Neural crest cell (in vitro differentiated cells): ENCODE measurements at places on chromosomes 5 and 9. TPM values are rescaled to one million over a fixed set of nuclear protein-coding genes. Genes with fewer than 3 reads are reported as not detected.

DNA sequence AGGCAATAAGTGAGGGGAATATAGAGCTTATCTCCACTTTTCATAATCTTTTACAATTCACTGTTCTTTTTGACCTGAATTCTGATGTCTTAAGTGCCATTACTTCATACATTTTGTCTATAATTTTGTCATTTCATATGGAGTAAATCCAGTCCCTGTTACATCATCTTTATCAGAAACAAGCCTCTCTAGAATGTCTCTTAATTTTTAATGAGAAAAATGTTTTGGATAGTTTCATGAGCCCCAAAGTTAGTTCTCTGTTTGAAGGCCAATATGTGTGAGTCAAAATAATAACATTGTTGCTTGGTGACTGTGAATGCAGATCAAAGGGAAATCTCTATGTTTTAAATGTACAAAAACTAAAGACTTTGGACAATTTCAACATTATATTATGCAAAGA is 329.6 kb upstream of the ARRDC3 start:
- no peak for DNase-seq

GRCh38 chr9:101409079-101409477 is 10.4 kb downstream of the ZNF189 start:
- DNase-seq, result no peak

DNA sequence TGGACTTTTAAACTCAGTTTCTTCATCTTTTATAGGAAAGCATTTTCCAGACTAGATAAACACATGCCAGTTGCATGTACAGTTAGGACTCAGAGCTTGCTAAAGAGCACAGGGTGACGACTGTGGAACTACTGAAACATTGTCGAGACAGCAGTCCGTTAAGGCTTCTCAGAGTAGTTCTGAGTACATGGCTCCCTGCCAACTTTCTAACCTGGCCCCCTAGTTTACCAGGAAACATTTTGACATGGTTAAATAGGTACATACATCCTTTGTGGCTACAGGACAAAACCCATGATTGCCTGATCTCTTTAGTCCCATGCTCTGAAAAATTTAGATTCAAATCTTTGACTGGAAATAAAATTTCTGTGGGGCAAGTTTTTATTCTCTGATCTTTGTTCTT is 129.7 kb downstream of the SLF1 start:
- DNase-seq, result no peak

- no peak for DNase-seq
These were observed 10.6 kb upstream of the GLRA1 start for GRCh38 chr5:151935135-151935695.

Gene OR1Q1
- not detected in 2 replicates for total RNA-seq

DNA sequence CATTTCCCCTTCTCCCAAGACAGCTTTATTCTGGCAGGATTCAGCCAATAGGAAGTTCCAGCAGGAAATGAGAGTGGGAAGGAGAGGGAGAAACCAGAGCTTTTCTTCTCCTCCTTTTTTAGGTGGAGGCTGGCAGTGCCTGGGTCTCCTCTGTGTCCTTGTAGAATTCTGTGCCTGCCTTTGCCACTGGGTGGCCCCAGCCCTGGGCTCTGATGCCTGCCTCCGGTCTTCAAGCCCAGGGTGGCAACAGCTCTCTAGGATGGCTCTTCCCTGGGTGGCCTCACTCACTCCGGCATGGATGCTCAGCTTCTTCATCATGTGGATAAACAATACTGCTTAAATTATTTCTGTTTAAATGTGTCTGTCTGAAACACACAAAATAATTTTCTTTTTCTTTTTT is 694.8 kb downstream of the SEMA5A start:
- DNase-seq, result no peak

DNA sequence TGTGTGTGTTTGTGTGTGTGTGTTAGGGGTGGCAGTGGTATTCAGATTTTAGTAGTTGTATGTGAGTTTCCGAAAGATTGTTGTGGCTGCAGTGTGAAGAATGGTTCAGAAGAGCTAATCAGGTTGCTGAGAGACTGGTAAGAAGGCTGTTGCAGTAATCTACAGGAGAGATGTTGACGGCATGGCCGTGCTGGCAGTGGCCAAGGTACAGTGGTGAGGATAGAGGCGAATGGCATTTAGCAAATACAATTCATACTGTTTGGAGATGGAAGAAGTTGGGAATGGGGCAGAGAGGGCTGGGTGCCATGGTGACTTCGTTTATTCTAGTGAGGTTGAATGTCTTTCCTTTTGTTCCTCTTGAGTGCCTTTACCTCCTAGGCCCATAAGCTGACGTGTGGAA is 77.5 kb upstream of the SPATA31D4 start:
- DNase-seq, result no peak

- DNase-seq, result no peak
These were observed 187.5 kb downstream of the MED10 start for GRCh38 chr5:6190838-6191237.

GRCh38 chr9:4339357-4339756 is 39.5 kb upstream of the GLIS3 start:
- peak; percentile 62 for DNase-seq

Gene IGFBPL1
- total RNA-seq, result 58.9 and 63.8 TPM in 2 replicates

GRCh38 chr9:93903886-93904648 is 51.1 kb downstream of the BARX1 start:
- DNase-seq, result no peak

GRCh38 chr5:55994495-55994997 is at the start of gene IL6ST:
IL6ST (minus strand) TSS chr5:55994963; CDS start chr5:55976278, 18,685 bp downstream.
- no peak for DNase-seq

DNA sequence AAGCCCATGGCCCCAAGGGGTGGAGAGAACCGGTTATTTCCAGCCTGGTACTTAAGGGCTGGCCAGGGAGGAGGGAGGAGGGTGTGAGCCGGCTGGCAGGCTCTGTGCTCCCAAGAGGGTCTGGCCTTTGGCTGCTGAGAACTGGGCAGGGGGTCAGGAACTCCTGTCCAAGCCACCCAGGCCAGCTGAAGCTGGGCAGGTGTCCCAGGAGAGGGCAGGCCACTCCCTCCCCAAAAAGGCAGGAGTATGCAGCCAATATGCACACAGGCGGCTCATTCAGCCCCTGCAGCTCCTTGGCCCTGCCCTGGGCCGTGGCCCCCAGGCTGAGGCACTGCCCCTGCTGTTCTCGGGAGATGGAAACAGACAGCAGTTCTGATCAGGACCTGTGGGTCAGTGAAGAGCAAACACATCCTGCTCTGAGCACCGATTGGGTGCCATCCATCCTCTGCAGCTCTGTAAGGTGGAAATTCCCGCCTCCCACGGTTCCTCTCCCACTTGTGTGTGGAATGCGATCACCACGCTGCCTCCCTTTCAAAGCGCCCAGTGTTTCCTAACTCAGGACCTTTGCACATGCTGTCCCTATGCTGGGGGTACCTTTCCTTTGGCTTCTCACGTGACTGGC is 17.1 kb upstream of the KIF12 start:
- DNase-seq, result no peak

Gene FOXB2
- total RNA-seq, result not detected in 2 replicates

Gene PGM5
- total RNA-seq, result 0.16 and 0.43 TPM in 2 replicates

Gene BSPRY
- total RNA-seq, result not detected in 2 replicates

Gene ENHO
- 12.0 and 13.2 TPM in 2 replicates for total RNA-seq

DNA sequence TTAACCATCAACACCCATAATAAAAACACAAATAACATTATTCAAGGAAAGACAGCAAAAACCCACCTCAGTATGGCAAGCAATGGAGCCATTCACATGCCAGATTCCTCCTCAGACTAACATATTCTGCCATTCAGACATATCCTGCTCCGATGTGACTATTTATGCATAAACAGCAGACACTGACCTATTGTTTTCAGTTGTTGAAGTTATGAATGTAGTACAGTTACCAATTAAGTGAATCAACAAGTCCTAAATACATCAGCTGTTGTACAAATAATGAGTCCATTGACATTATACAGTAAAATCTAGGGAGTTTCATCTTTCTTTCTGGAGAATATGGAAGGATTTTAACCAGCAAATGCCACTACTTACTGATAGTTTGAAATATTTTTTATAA is 131.7 kb downstream of the DENND1A start:
- no peak for DNase-seq

Gene ERAP2
- not detected in 2 replicates for total RNA-seq

DNA sequence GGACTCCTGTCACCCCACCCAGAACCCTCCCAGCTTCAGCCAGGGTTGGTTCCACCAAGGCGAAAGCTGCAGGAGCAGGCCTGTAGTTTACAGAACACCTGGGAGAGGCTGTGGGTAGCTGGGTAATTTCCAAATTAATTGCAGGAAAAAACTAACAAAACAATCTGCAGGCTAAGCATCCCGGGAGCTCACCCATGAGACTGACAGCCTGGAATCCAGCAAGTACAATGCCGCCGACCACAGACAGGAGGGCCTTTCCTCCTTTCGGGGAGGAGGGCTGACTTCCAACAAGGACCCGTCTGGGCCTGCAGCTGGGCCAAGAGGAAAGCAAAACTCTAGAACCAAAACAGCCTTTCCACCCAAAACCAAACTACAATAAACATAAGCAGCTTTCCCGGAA is 10.3 kb downstream of the FOXE1 start:
- DNase-seq, result no peak

Gene C9orf50
- total RNA-seq, result 0.26 and 0.27 TPM in 2 replicates

DNA sequence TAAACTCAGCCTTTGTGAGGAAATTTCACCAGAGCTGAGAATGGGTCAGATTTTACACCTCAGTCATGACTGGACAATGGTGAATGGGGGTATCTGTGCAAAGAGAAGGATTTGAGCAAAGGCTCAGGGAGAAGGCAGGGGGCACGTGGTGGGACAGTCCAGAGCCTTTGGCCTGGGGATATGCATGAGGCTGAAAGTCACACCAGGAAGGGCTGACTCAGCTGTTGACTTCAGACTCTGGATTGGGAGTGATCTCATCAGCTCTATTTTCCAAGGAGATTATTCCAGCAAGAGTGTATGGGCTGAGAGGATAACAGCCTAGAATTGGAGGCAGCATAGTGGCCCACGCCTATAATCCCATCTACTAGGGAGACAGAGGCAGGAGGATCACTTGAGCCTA is 53.6 kb downstream of the SAXO1 start:
- DNase-seq, result no peak

Gene CENPH
- total RNA-seq, result 56.1 and 59.8 TPM in 2 replicates

Gene CXXC5
- 29.2 and 30.4 TPM in 2 replicates for total RNA-seq

DNA sequence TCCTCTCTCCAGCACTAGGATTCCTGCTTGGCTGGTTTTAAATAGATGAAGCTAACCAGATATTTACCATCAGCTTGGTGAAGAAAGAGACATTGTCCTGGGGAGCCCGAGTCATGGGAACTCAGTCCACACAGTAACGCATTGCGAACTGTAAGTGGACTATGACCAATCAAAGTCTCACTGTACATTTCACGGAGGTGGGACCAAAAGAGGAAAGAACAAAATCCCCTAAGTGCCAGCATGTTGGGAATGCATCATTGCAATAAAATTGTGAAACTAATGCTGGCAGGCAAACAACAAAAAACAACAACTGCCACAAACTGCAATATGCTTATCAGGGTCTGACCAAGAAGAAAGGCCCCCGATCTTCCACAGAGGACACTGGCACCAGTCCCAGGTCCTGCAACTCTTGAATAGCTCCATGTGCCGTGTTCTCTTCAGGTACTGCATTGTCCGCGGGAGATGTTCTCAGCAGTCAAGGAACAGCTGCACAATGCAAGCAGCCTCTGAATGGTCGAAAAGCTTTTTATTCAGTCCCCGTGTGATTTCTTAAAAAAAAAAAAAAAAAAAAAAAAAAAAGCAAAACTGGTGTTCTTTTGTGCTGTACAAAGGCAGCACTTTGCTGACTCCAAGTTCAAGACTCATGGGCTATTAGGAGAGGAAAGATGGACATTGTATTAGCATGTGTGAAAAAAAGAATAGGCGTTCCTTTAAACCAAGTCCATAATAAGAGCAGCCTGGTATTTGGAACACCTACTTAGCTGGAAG is 38.1 kb downstream of the SEMA6A start:
- DNase-seq, result no peak

- DNase-seq, result no peak
These were observed 893.3 kb downstream of the PTPRD start for GRCh38 chr9:9719373-9720112.

Gene ADAMTS19
- total RNA-seq, result 3.0 and 3.1 TPM in 2 replicates
